Occipital lobe (tissue), 3 donors: ENCODE measurements at places on chromosomes 16 and 17. TPM values are rescaled to one million over a fixed set of nuclear protein-coding genes. Genes with fewer than 3 reads are reported as not detected.

RNF43 gene
- 0.31 TPM for total RNA-seq

CKLF gene
- total RNA-seq, result 37.0 TPM

NHERF2 gene
- total RNA-seq, result 9.8 TPM

NKD1 gene
- 2.2 TPM for total RNA-seq

SALL1 gene
- total RNA-seq, result 4.4 TPM

ZFHX3 gene
- 2.3 TPM for total RNA-seq

CCL3 gene
- total RNA-seq, result 7.2 TPM

CCL4 gene
- 4.1 TPM for total RNA-seq

CDRT15L2 gene
- not detected for total RNA-seq

RNF112 gene
- total RNA-seq, result 31.4 TPM

MYH13 gene
- not detected for total RNA-seq

UNKL gene
- 10.1 TPM for total RNA-seq

PYDC1 gene
- total RNA-seq, result 0.78 TPM

GUCY2D gene
- 0.16 TPM for total RNA-seq

NLRC3 gene
- 0.62 TPM for total RNA-seq
